ENCODE measurements at places on chromosomes 2 and 18.

DNA sequence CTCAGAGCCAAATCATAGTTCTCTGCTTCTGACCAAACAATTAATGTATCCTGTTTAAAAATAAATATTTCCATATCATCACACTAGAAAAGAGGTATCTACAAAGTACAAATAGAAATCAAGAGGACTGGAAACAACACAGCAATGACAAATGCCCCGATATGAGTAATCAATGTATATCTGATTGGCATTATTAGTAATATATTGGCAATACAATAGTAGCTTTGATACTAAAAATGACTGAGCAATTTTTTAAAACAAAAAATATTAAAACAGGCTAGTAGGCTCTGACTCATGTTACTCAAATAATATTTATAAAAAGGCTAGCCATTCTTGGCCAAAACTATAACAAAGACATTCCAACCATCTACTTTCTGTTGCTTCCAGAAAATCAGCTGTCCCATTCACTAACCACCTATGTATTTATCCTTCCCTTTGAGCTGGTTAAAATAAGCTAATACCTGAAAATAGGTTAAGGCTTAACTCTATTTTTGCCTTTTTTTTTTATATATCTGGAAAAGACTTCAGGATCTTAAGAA lies 13.3 kb downstream of the PPP4R3B start:
- DNase-seq = no peak

DNA sequence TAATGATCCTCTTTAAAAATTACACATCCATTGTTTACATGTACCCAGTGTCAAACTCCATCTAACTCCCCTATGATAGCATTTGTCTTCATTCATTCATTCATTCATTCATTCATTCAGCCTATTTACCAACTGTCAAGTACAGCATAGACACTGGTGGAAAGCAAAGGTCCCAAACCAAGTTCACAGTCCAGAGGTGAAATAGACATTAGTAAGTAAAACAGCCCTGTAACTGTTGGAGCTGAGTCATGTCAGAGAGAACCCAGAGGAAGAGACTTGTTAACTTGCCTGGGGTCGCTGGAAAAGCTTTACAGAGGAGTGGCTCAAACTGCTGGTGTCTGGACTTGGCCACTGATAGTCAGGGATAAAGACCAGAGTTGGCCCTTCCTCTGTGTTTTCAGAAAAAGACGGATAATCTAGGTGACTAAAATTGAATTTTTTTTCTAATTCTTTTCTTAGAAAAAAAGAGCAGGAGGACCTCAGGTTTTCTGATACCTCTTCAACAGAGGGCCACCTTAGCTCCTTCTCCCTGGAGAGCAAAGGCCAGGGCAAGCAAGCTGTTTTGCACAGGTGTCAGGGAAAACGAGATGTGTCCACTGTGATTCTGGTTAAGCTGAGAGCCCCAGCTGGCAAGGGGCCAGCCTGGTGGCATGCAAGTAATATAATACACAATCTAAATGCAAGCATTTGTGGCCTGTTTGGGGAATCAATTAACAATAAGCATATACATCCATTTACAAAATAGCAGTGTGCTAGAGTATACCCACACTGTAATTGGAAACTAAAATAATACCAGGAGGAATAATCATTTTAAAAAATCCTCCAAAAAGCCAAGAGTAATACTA lies 96.7 kb upstream of the SLC14A2 start:
- no peak for DNase-seq

GRCh38 chr2:1898461-1899395 lies 154.4 kb upstream of the PXDN start:
- no peak for DNase-seq

DNA sequence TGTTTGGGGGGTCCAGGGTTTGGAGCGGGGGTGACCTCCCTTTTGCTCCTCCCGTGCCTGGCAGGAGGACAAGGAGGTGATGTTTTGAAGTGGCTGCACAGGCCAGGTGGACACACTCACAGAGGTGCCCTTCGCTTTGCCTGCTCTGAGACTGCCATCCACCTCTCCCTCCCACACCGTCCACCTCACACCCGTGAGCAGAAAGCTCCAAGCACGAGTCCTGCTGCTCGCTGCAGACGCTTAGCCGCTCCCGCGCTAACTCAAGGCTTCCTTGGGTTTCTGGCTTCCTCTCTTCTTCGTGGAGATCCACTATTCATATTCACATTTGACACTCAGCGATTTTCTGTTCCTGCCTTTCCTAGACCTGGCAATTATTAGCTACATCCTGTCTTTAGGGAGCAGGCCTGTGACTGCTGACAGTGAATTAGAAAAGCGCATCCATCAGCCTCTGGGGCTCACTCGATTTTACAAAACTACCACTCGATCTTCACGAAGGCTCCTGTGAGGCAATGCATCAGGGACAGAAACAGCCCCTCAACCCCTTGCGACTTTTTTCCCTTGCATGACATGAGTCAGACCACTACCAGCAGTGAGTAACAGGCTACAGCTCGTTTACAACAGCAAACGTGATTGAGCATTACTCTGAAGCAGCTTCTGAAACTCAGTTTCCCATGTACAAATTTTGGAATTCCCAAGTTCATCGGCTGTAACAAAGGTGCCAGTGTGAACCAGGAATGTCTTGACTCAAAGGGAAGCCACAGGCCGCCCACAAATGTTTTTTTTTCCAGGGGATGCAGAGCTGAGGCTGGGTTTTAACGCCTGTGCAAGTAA lies 238.7 kb upstream of the SOX11 start:
- peak; percentile 45 for DNase-seq

DNA sequence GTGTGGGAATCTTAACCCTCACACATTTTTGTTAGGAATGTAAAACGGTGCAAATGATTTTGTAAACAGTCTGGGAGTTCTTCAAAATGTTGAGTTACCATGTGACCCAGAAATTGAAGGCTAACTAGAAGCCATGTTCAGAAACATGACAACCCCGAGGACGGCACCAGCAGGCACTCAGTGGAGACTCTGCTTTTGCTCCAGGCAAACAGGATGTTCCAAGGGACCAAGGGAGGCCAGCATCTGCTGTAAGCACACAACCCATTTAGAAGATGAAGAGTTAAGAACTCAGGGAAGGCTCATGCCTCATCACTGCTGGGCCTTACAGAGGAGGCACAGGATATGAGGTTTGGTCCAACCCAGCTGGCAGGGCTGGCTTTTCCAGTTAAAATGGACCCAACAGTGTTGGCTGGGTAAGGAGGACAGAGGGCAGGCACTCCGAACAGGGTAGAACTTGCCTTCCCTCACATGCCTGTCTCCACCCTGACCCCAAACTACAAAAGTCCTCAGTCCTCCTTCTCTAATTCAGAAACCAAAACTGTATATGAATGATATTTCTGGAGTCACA lies 23.6 kb downstream of the PARD6G start:
- no peak for DNase-seq

DNA sequence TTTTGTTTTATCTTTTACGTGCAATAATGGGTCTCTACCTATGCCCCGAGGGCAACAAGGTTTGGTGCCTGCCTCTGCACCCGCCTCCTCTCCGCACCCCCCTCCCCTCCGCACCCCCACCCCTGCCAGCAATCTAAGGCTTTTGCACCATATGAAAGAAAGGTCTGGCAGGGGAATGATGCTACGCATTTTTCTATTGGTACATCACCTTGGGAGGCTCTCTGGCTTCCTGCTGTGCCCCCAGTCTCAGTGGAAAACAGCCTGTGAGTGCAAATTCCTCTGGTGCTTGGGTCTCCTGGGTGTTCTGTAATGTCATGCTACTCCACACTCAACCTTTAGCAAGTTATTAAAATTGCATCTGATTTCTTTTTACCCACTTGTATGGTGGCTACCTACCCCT lies 161.3 kb upstream of the SMAD7 start:
- DNase-seq = no peak

DNA sequence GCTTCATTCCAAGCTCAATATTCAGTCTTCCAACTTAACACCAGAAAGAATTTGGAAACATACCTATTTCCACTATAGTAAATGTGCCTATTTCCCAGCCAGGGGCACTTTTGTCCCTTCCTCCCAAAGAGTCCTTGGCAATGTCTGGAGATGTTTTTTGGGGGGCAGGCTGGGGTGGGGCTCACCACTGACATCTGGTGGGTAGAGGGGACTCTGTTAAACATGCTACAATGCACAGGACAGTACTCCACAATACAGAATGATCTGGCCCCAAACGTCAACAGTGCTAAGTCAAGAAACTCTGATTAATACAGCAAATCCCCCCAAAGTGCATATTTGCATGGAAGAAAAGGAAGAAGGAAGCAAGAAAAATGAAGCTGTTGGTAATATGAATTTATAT lies 61.7 kb downstream of the SMIM21 start:
- DNase-seq = no peak

DNA sequence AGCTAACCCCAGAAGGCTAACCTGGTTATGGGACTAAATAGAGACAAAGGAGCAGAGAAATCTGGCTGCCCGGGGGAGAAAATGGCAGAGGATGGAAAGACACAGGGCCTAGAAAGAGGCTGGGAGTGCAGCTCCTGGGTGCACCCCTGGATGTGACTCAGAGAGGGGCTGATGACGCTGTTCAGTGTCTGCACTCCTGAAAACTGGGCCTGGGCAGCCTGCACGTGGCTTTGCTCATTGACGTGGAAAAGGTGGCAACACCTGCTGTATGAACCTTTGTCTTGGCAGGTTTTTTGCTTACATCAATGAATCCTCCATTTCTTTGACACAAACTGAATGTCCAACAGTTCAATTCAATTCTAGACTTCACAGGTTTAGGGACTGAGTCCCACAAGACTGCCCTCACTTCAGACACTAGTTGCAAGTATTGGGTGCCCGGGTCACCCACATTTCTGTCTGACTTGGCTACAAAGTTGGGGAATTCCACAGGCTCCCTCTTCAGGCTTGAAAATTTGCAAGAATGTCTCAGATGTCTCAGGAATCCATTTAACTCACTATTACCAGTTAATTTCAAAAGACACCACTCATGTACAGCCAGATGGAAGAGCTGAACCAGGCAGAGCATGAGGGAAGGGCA lies 47.3 kb upstream of the PUM2 start:
- DNase-seq = no peak

- DNase-seq = no peak
These were observed 940 bp downstream of the XRCC5 start for GRCh38 chr2:216109962-216110614.

All from fibroblast of skin of left quadriceps (primary cell).